Activated T-cell treated with anti-CD3 and anti-CD28 coated beads, Interleukin-2, amount 50 U/mL, for 72 hours (primary cell): ENCODE measurements at places on chromosomes 5 and 9. TPM values are rescaled to one million over a fixed set of nuclear protein-coding genes. Genes with fewer than 3 reads are reported as not detected.

Gene CCDC192
- not detected for total RNA-seq

DNA sequence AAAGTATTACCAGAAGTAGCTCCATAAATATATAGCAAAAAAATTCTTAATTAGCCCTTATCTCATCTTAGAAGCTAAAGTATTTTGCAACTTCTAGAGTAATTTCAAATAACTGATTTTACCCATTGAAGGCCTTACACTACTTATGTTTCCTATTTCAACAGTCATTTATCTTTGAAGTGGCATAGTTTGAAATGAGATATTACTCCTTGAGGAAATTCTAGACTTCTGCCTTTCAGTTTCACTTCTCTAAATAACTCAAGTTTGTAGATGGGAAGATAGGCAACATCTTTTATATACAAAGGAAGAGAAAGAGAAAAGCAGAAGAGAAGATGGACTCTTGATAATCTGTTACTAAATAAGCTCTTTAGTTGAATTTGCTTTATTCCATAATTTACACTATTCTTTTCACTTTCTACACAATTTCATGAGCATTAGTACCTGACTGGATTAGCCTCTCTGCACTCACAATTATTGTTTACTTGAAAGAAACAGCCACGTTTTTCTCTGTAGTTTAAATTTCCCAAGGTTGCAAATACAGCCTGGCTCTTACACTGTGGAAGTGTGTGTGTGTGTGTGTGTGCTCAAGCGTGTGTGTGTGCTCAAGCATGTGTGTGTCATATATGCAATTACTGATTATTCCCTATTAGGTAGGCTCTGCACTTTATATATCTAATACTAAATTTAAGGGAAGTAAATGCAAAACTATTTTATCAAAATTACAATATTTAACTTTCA lies 60.6 kb upstream of the EMB start:
- DNase-seq, result no peak

- no peak for DNase-seq
Measured at GRCh38 chr5:173197375-173197891, 37.6 kb downstream of the NKX2-5 start.

Gene TAF11L5
- total RNA-seq, result not detected

Gene SMIM33
- total RNA-seq, result 0.22 TPM

GRCh38 chr9:132461281-132461896 lies 51.4 kb downstream of the CFAP77 start:
- DNase-seq, result no peak

DNA sequence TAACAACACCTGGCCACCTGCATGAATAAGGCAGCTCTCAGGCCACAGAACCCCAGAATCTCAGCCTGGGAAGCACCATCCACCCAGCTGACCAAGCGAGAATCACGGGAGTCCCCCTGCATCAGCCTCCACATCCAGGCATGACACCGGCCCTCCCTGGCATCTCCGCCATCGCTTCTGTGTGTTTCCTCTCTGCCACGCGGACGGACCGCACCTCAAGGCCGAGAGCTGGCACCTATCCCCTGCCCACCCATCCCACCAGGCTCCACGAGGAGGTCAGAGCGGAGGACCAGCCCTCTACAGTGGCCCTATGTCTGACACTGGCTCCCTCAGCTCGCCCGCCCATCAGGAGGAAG lies 134.7 kb downstream of the COL23A1 start:
- no peak for DNase-seq

Gene WDR55
- 30.2 TPM for total RNA-seq

Gene INSL4
- not detected for total RNA-seq

Gene DPYSL3
- total RNA-seq, result 0.05 TPM

Gene GDA
- total RNA-seq, result not detected

Gene PTGDS
- not detected for total RNA-seq

DNA sequence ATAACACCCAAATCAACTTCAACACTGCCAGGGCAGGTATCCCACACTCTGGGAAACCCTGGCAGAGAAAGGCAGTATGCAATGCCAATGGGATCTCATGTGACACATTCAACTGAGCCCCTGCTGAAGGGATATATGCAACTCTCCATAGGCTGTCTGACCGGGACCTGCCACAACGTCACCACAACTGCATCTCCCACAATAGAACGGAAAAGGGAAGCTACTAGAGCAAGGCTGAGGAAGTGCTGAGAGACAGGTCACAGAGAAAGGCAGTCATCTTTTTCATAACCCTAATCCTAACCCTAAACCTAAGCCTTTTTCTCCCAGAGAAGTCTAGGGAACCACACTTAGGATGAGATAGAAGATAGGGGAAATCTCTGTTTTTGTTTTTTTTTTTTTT lies 345.9 kb upstream of the CD180 start:
- DNase-seq, result no peak

- no peak for DNase-seq
Measured at GRCh38 chr5:107541400-107541799, 129.3 kb downstream of the EFNA5 start.

DNA sequence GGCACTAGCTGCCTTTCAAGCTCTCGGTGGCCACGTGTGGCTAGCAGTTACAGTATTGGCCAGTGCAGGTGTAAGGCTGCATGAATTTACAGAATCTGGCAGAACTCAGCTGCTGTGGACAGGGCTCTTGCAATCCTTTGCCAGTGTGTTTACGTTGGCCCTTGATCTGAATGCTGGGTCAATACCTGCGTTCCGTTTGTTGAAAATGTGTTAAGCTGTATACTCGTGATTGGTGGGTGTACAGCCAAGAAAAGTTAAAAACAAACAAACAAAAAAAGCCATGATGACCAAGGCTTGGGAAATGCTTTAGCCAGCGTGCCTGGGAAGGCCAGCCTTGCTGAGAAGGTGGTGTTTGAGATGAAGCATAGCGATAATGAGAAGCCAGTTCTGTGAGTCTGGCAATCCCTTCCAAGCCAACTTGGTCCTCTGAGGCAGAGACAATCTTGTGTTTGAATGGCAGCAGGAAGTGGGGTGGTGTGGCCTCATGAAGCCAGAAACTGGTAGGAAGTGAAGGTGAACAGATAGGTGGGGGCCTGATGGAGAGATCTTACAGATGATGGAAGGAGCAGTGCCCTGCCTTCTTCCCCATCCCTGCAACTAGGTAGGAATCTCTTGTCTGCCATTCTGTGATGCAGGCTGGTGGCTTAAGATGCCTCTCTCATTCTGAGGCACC lies 820 bp upstream of the CFAP90 start:
- DNase-seq, result no peak

GRCh38 chr9:70883056-70883455 lies 238.4 kb downstream of the TRPM3 start:
- no peak for DNase-seq

DNA sequence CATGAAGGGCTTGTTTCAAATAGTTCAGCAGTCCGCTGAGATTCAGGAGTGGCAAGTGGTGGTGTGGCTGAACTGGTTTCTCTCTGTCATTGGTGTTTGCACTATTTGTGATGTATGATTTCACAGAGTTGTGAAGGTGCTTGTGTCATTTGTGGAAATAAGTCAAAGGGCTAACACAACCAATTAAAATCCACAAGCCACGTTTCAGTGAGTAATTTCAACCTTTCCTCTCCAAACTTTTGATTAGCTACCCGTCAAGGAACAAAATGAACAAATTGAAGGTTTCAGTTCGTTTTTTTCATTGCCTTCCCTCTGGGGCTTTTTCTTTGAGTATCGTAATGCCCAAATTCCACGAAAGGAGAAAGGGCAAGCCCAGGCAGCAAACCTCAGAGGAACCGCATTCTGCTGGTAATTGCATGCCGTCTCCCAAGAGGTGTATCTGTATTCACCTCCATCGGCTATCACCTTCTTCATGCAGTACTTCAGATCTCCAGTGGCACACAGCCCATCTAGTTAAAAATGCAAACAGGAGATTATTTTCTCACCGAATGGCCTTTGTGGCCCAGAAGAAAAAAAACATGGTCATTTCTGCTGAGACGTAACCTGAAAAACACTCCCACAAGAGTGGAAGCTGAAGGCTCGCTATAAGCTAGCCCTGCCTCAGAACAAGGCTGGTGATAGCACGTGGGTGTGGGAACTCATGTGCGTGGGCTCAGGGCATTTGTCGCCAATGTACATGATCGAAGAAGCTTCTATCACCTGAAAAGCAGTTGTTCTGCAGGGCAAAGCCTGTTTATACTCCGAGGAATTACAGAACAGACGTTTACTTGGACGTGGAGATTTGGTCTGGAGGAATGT lies 197.1 kb downstream of the NR3C1 start:
- DNase-seq, result no peak

DNA sequence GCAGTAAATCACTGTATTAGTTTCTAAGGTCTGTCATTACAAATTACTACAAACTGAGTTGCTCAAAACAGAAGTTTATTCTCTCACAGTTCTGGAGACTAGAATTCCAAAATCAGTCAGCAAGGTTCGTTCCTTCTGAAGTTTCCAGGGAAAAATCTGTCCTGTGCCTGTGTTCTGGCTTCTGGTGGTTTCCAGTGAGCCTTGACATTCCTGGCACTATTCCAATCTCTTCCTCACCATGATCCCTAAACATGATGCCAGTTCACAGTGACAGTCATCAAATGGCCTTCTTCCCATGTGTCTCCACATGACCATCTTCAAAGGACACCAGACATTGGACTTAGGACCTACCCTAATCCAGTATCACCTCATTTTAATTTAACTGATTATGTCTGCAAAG lies 351.4 kb downstream of the PLK2 start:
- DNase-seq, result no peak

Gene DOCK8
- total RNA-seq, result 213 TPM

- no peak for DNase-seq
Measured at GRCh38 chr5:156588306-156588705, 261.3 kb downstream of the SGCD start.

- no peak for DNase-seq
Measured at GRCh38 chr5:18329328-18329727, 695.1 kb downstream of the TAF11L14 start.

- no peak for DNase-seq
Measured at GRCh38 chr9:134809292-134809691, 71.3 kb upstream of the FCN2 start.

- DNase-seq, result peak; percentile 65
Measured at GRCh38 chr9:95167998-95168397, 149.5 kb downstream of the FANCC start.

GRCh38 chr9:127097683-127098082 lies 24.8 kb downstream of the ANGPTL2 start:
- no peak for DNase-seq

GRCh38 chr5:178632285-178632684 lies 5.4 kb upstream of the CLK4 start:
- DNase-seq, result no peak

Gene KIF27
- 6.4 TPM for total RNA-seq

DNA sequence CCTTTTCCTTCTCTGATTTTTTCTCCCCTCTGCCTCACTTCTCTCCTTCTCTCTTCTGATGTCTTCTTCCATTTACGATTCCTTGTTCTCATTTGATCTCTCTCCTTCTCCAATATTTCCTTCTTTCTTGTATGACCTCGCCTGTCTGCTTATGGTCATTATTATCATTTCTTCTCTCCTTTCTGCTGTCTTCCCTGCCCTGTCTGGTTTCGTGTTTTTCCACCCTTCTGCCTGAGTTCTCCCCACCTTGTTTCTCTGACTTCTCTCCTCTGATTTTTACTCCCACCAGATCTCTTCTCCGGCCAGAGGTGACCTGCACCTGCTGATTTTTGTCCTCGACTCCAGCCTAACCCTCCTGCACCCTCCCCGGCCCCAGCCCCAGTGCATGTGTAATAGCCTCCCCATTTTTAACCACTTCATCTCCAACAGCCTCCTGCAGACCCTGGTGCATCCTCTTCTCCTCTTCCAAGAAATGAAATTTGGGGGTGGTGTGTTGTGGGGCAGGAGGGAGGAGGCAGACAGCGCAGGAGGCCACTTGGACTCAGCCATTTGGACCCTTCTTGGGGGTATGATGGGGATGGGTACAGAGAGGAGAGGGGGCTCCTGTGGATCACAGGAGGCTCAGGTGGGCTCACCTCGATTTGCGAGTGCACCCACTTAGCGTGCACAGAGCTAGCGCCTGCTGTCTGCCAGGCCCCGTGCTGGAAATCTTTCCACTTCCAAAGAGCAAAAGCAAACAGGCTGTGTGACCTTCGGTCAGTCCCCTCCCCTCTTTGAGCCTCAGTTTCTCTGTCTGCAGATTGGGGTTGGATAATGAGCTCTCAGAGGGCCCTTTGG lies 32.5 kb downstream of the GSN start:
- no peak for DNase-seq

DNA sequence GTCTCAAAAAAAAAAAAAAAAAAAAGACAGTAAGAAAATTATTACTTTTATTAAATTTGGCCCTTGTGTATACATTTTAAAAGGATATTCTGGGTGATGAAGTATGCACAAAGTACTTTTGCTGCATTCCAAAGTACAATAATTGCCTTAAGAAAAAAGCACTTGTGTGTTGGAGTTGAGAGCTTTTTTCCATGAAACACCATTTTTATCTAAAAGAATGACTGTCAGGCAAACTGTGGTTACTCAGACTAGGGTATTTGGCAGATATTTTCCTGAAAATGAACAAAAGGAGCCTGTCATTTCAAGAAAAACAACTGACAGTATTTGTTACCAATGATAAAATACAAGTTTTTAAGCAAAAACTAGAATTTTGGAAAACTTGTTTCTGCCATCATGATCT lies 84.3 kb upstream of the PTPN3 start:
- no peak for DNase-seq

DNA sequence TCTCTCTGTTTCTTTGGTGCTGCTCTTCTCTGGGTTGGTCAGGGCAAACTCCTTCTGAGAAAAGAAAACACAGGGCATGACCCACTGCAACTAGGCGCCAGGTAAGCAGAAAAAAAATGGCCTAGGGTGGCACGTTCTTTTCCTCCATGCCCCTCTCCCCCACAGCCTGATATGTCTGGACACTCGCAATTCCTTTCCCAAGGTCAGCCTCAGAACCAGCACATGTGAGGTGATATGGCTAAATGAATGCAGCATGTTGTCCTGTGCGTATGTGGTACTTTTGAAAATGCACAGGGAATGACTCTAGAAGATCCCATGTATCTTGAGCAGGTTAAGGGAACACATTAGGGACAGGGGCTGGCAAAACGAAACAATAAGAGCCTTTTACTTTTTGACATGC lies 77.0 kb downstream of the SIL1 start:
- no peak for DNase-seq

DNA sequence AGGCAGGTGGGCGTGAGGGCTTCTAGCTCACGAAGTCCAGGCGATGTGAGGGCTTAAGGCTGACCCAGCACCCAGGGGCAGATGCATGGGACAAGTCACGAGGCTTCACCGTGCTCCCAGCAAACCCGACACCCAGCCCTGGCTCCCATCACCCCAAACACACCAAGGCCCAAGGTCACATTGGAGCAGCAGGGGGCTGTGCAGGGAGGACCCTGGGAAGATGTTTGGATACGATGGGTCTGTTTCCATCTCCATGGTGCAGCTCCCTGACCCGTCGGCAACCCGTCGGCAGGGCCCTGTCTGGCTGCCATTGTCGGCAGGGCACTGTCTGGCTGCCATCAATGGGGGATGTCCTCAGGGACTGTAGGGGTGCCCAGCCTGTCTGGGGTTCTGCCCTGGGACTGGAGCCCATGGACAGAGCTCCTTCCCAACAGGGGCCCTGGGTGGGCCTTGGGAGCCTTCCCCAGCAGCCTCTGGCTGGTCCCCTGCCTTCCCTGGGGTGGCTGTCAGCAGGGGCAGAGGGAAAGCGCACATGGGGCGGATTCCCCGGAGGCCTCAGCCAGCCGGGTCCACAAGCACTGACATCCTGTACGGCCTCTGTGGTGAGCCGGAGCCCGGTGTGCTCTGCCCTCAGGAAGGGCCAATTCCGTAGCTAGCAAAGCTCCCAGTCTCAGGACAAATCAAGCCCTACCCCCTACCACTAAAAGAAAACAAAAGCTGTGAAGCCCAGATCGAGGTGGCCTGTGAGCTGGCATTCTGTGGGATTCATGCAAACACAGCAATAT lies 47.1 kb downstream of the NACC2 start:
- DNase-seq, result no peak
